ENCODE measurements at places on chromosomes 16 and 17. TPM values are rescaled to one million over a fixed set of nuclear protein-coding genes. Genes with fewer than 3 reads are reported as not detected.

DNA sequence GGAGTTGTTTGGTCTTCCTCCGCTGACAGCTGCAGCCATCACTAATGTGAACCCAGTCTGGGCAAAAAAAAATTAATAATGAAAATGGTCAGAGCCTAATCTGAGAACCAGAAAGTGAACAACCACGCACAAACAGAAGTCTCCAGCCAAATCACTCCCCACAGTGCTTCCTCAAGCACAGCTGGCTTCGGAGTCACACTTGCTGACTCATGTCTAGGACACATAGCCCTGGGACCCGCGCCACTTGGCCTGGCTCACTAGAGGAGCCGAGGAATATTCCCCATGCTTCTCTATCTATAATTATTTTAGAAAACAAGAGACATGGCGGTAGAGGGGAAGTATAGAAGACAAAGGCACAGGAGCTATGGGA is 109.1 kb downstream of the ZFHX3 start:
- peak; percentile 97 for ATAC-seq

GRCh38 chr17:42275527-42276358 is 448 bp downstream of the STAT5B start:
- peak; percentile 57 for ATAC-seq

GRCh38 chr16:528111-529011 is 849 bp downstream of the CAPN15 start:
- ATAC-seq, result no peak

Gene STH
- not detected for total RNA-seq

DNA sequence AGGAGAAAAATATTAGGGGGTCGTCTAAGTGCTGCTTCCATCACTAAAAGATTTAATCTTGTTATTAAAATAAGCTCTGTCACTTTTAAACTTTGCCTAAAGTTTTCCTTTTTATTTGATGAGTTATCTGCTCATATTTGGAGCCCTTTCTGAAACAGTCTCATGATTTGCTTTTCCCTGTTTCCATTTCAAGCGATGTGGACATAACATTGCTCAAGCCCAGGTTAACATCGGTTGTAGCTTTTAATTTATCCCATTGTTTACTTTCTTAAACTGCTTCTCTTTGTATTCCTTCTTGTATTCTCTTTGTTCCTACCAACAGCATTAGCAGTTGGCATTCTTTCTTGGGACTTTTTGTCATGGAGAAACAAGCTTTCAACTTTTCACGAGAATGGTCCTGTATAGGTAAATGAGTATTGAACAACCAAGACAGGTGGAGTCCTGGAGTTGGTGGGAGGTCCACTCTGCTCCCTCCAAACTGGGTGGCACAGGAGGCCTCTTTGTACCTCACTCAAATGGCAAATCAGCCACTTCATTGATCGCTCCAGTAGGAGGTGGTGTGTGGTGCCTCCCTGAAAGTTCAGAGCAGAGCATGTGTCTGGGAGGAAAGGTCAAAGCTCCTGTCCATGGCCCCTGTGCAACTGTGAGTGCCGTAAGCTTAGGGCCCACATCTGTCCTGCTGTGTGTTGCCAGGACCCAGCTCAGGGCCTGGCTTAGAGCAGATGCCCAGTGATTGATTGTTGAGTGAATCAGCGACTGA is 107.0 kb downstream of the CYLD start:
- ATAC-seq, result no peak

GRCh38 chr17:50719924-50720794 is 756 bp downstream of the LUC7L3 start:
- no peak for ATAC-seq

GRCh38 chr17:74690409-74690825 is 22.3 kb downstream of the CD300LF start:
- ATAC-seq, result no peak

Gene ZNF286A
- 49.2 TPM for total RNA-seq

- no peak for ATAC-seq
Measured at GRCh38 chr17:65013613-65014391, 42.7 kb downstream of the GNA13 start.

Gene TMEM101
- 40.6 TPM for total RNA-seq

GRCh38 chr17:76579281-76579680 is 6.4 kb downstream of the ST6GALNAC2 start:
- ATAC-seq, result no peak

DNA sequence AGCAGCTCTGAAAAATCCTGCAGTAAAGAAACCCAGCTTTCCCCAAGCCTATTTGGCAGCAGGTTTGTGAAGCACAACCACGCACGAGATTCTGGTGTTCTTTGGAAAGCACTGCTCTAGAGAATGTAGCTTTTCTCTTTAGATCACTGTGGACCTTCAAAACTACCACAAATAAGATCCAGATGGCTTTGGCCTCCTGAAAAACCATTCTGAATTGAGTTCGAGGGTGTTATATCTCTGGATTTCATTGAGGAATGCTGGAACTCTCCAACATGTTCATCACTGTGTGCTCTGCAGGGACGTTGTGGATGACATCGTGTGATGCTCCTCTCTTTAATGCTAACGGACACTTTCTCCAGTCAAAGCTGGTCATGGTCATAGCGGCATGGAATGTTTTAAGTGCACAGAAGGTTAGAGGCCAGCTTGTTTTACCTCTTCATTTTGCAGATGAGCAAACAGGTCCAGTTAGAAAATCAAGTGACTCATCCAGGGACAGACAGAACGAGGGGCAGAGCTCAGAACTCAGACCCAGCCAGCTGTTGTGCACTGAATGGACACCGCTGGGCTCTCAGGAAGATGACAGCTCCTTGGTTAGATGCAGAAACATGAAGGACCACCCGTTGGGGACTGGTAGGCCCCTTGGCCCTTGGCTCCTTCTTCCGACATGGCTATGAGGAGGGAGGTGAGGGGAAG is 37.2 kb downstream of the CCDC42 start:
- ATAC-seq, result peak; percentile 28

DNA sequence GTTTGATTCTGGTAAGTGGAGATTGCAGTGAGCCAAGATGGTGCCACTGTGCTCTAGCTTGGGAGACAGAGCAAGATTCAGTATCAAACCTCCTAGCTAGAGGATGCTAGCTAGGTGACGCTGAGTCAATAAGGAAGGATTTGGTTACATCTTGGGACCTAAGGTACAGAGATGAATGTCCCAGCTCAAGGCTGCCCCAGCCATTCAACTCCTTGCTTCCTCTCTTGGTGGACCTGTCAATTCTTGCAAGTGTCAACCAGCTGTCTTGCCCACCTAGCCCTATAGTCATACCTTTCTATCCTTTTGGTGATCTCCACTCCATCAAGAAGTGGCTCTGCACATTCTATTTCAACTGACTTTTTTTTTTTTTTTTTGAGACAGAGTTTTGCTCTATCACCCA is 1.4 kb upstream of the MILR1 start:
- no peak for ATAC-seq

Gene NPIPA3
- 3.3 TPM for total RNA-seq

DNA sequence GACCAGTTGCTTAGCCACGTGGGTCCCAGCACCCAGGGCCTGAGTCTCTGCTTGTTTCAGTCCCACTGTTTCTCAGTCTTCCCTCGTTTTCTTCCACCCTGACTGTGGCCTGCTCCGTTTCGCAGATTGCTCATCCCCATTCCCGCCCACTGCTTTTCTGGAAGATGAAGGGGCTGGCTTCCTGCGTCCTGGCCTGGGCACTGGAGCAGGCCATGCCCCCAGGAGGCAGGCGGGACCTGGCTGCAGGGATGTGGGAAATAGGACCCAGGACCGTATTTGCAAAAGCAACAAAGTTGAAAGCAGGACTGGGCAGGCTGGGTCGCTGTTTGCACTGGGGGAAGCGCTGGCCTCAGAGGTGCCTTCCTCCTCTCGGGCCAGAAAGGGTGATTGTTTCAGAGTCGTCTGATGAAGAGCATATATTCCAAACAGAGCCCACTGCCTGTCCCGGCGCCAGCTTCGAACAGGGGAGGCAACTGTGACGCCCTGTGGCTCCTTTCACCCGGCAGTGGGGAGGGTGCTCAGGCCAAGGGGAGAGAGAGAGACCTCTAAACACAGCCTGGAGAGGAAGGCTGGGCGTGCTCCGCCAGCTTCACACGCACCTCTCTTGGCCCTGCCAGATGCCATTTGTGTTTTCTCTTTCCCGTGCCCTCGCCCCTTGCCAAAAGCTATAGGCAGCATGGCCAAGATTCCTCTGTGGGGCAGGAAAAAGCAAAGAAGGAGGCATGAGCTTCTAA is 108.6 kb downstream of the CMIP start:
- ATAC-seq, result no peak

Gene OR4D1
- 0.36 TPM for total RNA-seq

Gene TMEM235
- 0.32 TPM for total RNA-seq

- ATAC-seq, result no peak
Measured at GRCh38 chr16:30839523-30840227, 52.7 kb upstream of the ZNF629 start.

- ATAC-seq, result no peak
Measured at GRCh38 chr17:36529121-36529520, 5.5 kb downstream of the MYO19 start.

Gene RTN4RL1
- total RNA-seq, result 2.6 TPM

DNA sequence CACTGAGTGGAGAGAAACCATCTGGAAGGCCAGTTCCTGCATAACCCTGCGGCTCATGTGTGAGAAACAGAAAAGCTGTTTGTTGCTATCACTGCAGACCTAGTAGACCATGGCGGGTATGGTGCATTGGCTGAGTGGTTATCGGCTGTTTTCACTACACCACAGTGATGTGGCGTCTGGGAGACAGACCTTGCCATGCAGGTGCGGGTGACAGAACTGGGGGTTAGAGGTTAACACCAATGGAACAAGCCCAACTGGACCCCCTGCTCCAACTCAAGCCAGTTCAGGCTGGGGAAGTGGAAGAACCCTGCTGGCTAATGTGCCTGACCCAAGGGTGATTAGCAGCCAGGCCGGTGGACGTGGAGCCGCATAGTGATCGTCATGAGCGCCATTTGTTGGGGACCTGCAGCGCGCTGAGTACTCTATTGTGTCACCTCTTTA is 91.9 kb downstream of the IRF8 start:
- no peak for ATAC-seq

DNA sequence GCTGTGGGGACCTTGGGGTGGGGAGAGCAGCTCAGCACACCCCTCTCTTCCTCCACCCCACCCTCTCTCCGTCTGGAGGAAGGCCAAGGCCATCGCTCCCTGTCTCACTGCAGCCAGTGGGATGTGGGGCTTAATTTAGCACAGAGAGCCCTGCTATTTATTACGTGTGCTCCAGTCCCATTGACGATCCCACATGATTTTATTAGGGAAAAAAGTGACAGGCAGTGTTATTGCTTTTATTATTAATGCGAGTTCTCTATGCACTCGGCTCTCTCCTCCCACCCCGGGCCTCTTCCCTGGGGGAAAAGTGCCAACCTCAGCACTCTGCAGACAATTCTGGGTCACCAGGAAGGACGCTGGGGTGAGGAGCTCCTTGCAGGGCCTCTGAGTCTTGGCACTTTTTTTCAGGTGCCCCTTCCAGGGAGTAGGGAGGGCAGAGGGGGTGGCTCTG is 57.3 kb downstream of the MGAT5B start:
- ATAC-seq, result peak; percentile 89

DNA sequence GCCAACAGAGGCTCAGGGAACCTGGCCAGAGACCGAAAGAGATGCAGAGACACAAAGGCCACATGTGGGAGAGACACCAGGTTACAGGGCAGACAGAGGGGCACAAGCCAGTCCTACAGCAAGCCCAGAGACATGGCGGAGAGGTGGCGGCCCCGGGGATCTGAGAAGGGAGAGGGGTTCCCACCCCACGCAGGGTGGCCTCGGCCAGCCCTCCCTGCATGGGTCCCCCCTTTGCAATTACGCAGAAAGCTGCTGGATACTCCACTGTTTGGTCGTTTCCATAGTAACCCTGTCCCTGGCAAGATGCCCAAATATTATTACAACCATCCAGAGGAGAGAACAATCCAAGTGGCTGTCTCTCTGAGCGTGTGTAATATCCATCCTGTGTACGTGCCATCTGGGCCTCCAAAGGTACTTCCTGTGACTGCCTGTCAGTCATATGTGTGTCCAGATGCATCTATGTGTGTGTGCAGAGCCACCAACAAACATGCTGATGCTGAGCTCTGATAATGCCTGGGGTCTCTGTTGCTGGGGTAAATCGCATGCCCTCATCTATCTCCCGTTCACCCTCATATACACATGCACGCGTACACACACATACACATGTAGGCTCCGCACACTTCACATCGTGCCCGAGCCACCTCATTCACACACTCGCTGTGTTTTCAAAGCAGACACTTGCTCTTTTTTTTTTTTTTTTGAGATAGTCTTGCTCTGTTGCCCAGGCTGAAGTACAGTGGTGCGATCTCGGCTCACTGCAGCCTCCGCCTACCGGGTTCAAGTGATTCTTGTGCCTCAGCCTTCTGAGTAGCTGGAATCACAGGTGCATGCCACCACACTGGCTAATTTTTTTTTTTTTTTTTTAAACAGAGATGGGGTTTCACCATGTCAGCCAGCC is 5.5 kb downstream of the PCGF2 start:
- peak; percentile 72 for ATAC-seq

DNA sequence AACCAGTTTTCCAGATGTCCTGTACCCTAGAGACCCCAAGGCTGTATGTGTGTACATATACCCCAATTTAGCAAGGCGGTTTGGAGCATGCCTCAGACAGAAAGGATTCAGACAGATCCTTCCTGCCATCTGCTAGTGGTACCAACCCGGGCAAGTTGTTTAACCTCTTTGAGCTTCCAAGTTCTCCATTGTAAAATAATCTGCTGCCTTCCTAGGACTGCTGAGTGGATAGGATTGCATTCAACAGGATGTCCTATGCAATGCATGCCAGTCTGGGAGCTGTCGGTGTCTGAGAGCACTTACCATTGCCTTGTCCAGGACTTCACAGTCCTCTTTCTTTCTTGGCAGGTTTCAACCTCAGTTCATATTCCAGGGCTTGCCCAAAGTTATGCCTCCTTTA is 1.9 kb downstream of the CDH13 start:
- no peak for ATAC-seq

GRCh38 chr17:43841282-43841681 is 5.7 kb upstream of the CD300LG start:
- ATAC-seq, result no peak

- ATAC-seq, result no peak
Measured at GRCh38 chr16:3946604-3947180, 66.2 kb upstream of the CREBBP start.

GRCh38 chr16:88327561-88328312 is 55.0 kb upstream of the ZNF469 start:
- ATAC-seq, result no peak

Gene EVPL
- 0.22 TPM for total RNA-seq

DNA sequence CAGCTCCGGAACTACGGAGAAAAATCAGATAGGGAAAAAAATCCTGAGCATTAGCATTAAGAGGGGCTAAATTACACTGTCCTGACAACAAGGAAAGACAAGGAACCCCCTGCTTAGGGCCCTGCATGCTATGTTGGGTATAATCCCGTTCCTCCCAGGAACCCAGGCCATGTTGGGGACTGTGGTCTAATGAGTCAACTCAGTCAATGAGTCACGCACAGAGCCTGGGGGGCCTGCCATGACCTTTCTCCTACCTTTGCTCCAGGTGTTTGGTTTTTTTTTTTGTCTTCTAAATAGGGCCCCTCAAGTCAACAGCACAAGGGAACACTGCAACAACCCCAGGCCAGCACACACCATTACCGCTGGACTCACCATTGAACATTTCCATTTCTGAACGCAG is 8.9 kb upstream of the ZNF200 start:
- ATAC-seq, result no peak

GRCh38 chr16:31071861-31072260 is 2.2 kb downstream of the ZNF668 start:
- no peak for ATAC-seq

- no peak for ATAC-seq
Measured at GRCh38 chr16:55152875-55153390, 171.1 kb upstream of the IRX6 start.

Gene PIGS
- 42.5 TPM for total RNA-seq

Gene TPSG1
- total RNA-seq, result 0.46 TPM

Measured in motor neuron (in vitro differentiated cells).